ENCODE measurements at places on chromosomes 1 and 21. TPM values are rescaled to one million over a fixed set of nuclear protein-coding genes. Genes with fewer than 3 reads are reported as not detected.

Gene FCN3
- total RNA-seq: 6.5 TPM

Gene LRRC52
- total RNA-seq: not detected

Gene TMPRSS15
- not detected for total RNA-seq

- DNase-seq: no peak
Observed at GRCh38 chr1:110011527-110012041, 22.8 kb upstream of the STRIP1 start.

Gene FABP3
- total RNA-seq: 11.2 TPM

DNA sequence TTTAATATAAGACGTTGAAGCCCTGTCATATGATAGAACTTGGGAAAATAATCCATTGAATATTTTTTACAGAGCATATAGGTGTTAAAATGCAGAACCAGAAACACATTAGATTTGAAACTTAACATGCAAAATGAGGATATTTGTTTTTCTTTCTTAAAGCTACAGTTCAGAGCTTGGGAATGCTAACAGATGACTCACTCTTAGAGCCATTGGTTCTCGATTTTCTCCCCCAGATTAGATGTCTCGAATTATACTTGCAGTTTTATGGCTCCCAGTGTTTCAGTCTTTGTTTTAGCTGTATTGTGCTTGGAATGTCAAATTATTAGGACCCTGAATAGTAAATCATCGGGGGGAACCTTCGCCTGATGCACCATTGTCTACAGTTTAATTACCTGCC, 575.7 kb upstream of the ZP4 start:
- no peak for DNase-seq

Gene EDARADD
- 7.2 TPM for total RNA-seq

Gene C1orf94
- total RNA-seq: not detected

- DNase-seq: no peak
Observed at GRCh38 chr1:117760069-117760468, 154.2 kb downstream of the TENT5C start.
